ENCODE measurements at places on chromosomes 4 and X. TPM values are rescaled to one million over a fixed set of nuclear protein-coding genes. Genes with fewer than 3 reads are reported as not detected.

GRCh38 chr4:73841243-73841925 is 4.9 kb downstream of the CXCL6 start:
- no peak for DNase-seq

DNA sequence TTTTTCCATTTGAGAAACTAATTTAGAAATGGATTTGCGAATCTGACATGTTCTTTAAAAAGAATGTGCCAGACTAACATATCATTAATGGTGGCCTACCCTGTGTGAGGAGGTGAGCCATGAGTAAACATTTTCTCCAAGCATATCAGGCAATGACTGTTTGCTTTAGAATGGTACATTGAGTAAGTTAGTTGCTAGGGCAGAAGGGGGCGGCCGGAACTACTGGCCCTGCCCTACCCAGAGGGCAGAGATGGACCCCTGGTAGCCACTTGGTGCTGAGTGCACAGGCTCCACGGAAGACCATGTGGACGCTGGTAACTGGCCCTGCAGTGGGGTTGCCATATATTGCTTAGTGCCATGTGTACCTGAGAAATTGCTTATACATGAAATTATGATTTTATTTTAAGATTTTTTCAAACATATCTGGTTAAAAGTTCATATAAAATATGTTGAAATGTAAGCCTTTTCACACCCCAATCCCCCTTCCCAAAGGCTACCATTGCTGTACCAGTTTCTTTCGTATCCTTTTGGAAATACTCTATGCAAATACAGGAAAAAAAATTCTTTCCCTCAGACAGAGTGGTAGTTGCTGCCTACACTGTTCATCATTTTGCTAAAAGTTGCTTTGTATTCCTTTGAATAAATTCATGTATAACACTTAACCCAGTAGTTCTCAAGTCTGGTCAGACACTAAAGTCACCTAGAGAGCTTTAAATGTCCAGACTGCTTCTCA is 8.8 kb downstream of the FNIP2 start:
- DNase-seq = no peak

DNA sequence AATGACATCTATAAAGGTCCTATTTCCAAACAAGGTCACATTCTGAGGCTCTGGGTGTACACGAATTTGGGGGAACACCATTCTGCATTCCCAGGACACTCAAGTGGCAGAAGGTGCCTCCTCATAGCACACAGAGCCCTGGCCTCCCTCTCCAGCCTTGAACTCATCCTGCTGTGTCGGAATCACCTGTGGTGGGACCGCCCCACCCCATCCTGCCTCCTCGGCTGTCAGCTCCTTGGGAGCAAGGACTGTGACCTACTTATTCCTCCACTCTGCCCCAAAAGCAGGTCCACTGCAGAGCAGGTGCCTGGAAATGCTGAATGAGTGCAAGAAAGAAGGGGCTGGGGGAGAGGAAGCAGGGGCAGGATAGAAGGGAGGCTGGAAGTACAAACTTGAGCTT is 33.5 kb downstream of the HTRA3 start:
- no peak for DNase-seq

DNA sequence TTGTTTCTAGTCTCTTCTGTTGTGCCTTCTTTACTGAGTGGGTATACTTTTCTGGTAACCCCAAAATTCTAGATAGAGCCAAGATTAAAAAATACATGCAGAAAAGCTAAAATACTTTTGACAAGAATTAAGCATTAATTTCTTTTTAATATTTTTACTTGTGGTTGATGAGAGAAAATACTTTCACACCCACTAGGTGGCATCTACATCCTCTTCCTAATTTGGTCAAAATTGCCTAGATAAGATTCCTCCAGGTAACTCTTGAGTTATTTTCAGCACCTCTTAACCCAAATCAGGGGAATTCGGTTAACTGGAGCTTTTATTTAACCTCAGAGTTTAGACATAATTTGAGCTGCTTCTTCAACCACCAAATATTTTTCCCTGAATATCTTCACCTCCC is 28.4 kb upstream of the COX7B2 start:
- no peak for DNase-seq

DNA sequence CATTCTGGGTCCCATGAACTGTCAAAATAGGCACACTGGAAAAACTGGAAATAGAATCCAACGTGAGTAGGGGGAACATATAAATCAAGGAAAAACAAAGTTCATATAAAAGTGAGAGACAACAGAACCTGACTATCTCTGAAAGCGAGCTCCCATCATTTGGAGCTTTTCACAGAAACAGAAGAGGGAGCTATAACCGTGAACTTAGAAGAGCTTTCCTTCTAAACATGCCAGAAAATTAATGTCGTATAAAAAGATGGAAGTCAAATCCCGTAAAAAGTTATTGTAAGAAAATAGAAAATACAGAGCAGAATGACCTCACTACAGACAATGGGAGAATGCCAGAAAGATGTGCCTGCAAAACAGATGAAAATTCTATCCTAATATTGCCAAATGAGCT is 23.9 kb upstream of the HSD17B10 start:
- no peak for DNase-seq

DNA sequence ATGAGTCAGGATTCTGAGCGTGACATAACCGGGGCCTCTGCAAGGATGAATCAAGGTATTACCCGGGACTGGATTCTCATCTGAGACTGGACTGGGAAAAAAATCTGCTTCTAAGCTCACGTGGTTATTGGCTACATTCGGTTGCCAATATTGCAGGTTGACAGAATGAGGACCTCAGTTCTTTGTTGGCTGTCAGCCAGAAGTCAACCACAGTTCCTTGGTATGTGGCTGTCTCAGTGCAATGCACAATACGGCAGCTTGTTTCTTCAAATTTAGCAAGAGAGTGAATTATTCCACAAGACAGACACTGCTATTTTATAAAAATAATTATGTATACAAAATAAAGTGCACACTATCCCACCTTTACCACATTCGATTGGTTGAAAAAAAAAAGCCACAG is 424.2 kb downstream of the KLHL4 start:
- no peak for DNase-seq

DNA sequence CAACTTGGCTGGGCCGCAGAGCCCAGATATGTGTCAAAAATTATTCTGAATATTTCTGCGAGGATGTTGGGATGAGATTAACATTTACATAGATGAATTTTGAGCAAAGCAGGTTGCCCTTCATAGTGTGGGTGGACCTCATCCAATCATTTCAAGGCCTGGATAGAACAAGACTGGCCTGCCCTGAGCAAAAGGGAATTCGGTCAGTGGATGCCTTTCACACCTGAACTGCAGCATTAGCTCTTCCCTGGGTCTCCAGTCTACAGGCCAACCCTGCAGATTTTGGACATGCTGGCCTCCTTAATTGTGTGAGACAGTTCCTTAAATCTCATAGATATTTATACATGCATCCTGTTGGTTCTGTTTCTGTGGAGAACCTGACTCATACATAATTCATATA is 32.4 kb upstream of the SLC10A4 start:
- no peak for DNase-seq

DNA sequence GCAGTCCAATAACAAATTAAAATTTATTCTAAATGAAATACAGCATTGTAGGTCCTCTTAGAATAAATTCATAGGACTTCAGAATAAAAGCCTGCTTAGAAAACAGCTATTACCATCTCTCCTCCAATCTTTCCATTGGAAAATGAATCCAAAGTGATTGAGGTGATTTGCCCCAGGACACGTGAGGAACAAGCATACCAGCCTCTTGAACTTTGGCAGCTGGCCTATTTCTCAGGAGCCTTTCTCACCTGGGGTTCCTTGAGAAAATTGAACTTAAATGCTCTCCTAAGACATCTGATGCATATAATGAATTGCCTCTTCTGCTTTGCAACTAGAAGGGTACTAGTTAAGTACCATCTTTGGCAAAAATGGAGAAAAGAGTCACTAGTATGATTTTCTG is 13.5 kb downstream of the ARHGAP24 start:
- DNase-seq = no peak

GRCh38 chrX:2698604-2699003 is 7.5 kb downstream of the CD99 start:
- no peak for DNase-seq

TMPRSS11F gene
- total RNA-seq = not detected

RLIM gene
- total RNA-seq = 36.2 TPM

RADX gene
- 0.85 TPM for total RNA-seq

VEGFC gene
- total RNA-seq = 19.0 TPM

MBTPS2 gene
- total RNA-seq = 7.9 TPM

VSIG4 gene
- not detected for total RNA-seq

SPATA4 gene
- total RNA-seq = not detected

SYN1 gene
- total RNA-seq = 1.5 TPM

GSX2 gene
- not detected for total RNA-seq

All from SJSA1 (cell line).